Spleen (tissue), 13 donors: ENCODE measurements at places on chromosomes 4 and X. TPM values are rescaled to one million over a fixed set of nuclear protein-coding genes. Genes with fewer than 3 reads are reported as not detected.

Gene WNK3
- 0.89 TPM for total RNA-seq

Gene MAGED4
- 0.84 TPM for total RNA-seq

DNA sequence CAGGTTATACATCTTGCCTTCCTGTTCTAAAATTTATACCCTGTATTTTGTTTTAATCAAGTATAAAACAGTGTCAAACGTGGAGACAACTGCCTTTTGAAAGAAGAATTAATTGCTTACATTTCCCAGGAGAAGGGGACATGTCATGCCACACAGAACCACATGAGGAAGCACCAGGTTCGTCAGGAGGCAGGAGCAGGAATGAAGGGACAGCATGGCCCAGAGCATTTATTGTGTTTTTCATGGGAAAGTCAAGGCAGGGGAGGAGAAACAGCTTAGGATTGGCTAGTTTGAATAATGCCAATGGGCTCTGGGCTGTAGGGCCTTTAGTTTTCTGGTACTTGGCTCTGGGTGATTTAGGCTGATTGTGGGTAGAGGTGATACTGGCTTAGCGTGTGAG lies 203.7 kb downstream of the CFAP299 start:
- H3K4me3 ChIP-seq: no peak overlapping the region
- H3K27me3 ChIP-seq: no peaks in the 10 kb centered on the region
- H3K27ac ChIP-seq: no peak overlapping the region
- no peak for DNase-seq
- H3K36me3 ChIP-seq: no peaks in the 10 kb centered on the region

DNA sequence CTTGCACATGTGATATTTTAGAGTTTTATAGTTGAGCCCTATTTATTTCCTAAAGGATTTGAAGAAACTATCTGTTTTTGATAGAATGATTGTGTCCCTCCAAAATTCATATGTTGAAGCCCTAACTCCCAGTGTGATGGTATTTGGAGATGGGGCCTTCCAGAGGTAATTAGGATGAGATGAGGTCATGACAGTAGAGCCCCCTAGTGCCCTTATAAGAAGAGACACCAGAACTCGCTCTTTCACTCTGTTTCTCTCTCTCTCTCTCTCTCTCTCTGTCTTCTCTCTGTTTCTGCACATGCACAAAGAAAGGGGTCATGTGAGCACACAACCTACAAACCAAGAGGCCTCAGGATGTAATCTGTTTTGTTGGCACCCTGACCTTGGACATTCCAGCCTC lies 921.9 kb upstream of the DIAPH2 start:
- DNase-seq: no peak
- H3K27ac ChIP-seq: no peak overlapping the region
- no peaks in the 10 kb centered on the region for H3K4me1 ChIP-seq
- no peak overlapping the region for H3K4me3 ChIP-seq
- no peaks in the 10 kb centered on the region for H3K36me3 ChIP-seq
